ENCODE measurements at places on chromosomes 12 and 14.

DNA sequence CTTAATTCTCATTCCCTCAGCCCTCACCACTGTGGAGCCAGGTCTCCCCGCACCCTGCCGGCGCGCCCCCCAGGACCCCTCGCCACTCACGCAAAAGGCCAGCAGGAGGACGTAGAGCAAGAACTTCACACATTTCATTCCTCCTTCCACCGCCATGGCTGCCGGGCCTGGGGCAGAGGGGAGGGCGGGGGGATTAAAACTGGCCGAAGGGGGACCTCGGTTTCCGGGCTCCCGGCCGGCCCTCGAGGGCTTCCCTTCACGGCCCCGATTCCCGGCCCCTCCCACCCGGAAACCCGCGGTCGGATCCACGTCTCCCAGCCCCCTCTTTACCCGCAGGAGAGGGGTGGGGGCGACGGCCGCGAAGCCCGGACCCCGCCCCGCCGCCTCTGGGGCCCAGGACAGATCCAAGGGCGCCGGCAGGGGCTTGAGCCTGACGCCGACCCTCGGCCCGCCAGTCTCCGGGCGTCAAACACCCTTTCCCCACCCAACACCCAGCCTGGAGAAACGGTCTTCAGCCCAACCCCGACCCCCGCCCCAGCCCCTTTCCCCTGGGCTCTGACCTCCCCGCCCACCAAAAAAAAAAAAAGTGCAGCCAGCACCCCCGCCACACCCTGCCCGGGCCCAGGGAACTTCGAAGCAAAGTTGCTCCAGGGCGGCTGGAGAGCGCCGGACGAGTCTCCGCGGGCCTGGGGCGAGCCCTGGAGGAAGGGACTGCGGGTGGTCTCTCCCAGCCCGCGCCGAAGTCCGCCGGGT, 447 bp downstream of the CD63 start:
- H3K4me1 ChIP-seq: peaks cover 62% of the 10 kb centered on the region
- H3K4me3 ChIP-seq: peak overlapping the region; percentile 65
- no peaks in the 10 kb centered on the region for H3K27me3 ChIP-seq
- peak; percentile 89 for DNase-seq
- H3K27ac ChIP-seq: peak overlapping the region; percentile 98

DNA sequence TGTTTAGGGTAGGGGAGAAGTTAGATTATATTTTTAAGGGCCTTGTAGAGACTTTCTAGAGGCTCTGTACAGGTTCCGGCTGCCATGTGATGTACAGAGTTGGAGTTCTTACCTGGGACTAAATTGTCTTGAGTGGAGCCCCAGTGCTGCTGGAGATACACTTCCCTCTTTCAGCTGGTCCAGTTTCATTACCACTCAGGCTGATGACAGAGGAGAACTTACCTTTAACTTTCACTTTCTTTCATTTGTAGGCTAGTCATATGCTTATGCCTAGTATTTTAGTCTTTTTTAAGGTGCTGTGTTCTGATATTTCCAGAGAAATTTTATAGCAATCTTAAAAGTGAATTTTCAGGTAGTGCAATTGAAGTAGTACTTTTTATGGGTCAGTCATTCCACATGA, 117.3 kb downstream of the ERC1 start:
- DNase-seq: no peak
- H3K4me1 ChIP-seq: no peaks in the 10 kb centered on the region
- peaks cover 17% of the 10 kb centered on the region for H3K36me3 ChIP-seq

GRCh38 chr12:123364532-123365024, at the start of gene SBNO1:
Gene SBNO1 (minus strand): TSS chr12:123364847. CDS start chr12:123350441, 14,406 bp downstream.
- H3K27ac ChIP-seq: peak within 1 kb of the TSS; percentile 94
- peak within 1 kb of the TSS; percentile 93 for H3K4me3 ChIP-seq
- H3K36me3 ChIP-seq: no peaks in the 10 kb centered on the region
- no peaks in the 10 kb centered on the region for H3K27me3 ChIP-seq
- H3K4me1 ChIP-seq: peaks cover 35% of the 10 kb centered on the region
- DNase-seq: peak; percentile 96

GRCh38 chr14:94570440-94570839, 9.2 kb downstream of the SERPINA4 start:
- H3K36me3 ChIP-seq: no peaks in the 10 kb centered on the region
- H3K27me3 ChIP-seq: no peaks in the 10 kb centered on the region
- H3K4me3 ChIP-seq: no peak overlapping the region
- no peak for DNase-seq
- no peak overlapping the region for H3K27ac ChIP-seq

Data from suprapubic skin (tissue), 4 donors.